ENCODE measurements at places on chromosomes 2 and 18.
A peak's percentile ranks its signal among the peaks of the same experiment; 100 is the strongest.

GRCh38 chr2:46887028-46887885, 28.3 kb downstream of the MCFD2 start:
- no peak for DNase-seq

- DNase-seq, result no peak
Measured at GRCh38 chr2:136325844-136326331, 207.9 kb upstream of the CXCR4 start.

DNA sequence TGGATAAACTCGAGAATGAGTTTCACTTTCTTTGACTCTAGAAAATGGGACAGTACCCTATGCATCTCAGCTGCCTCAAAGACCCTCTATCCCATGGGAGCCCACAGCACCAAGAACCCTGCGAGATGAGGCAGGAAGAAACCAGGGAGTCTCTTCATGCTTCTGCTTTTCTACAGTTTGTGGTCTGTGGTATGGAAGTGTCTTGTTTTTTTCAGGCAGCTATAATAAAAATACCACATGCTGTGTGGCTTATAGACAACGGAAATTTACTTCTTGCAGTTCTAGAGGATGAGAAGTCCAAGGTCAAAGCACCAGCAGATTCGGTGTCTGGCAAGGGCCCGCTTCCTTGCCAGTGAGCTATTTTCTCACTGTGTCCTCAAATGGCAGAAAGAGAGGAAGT, 257.9 kb downstream of the SUCLG1 start:
- DNase-seq, result no peak

- DNase-seq, result no peak
Measured at GRCh38 chr2:197786010-197786877, 1.1 kb upstream of the BOLL start.

- DNase-seq, result no peak
Measured at GRCh38 chr18:50836521-50836957, 16.7 kb upstream of the MRO start.

GRCh38 chr2:198905881-198906612, 551.7 kb downstream of the SATB2 start:
- no peak for DNase-seq

GRCh38 chr2:74481961-74482800, 617 bp downstream of the CCDC142 start:
- peak; percentile 53 for DNase-seq

DNA sequence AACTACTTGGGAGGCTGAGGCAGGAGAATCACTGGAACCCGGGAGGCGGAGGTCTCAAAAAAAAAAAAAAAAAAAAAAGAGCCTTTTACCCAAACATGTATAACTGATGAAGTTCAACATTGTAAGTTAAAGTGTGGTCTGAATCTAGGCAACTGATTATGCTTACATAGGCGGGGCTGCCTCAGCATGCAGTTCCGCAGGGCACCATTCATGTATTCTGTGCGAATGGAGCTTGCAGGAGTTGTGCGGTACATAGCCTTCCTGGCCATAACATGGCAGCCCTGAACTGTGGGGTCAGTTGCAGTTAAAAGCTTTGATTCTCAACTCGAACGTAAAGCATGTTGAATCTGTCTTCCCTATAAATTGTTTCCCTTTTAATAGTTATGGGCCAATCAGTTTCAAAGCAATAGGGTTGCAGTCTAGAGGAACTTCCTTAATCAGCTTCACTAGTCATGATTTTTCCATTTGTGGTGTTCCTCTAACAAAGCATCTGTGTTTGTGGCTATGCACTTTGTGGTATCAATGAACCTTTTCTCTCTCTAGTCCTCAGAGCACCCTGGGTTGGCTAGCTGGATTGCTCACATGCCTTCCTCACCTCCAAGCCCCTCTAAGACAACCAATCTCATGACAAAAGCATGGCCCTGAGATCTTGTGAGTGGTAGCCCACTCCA, 30.6 kb upstream of the CEP68 start:
- no peak for DNase-seq

DNA sequence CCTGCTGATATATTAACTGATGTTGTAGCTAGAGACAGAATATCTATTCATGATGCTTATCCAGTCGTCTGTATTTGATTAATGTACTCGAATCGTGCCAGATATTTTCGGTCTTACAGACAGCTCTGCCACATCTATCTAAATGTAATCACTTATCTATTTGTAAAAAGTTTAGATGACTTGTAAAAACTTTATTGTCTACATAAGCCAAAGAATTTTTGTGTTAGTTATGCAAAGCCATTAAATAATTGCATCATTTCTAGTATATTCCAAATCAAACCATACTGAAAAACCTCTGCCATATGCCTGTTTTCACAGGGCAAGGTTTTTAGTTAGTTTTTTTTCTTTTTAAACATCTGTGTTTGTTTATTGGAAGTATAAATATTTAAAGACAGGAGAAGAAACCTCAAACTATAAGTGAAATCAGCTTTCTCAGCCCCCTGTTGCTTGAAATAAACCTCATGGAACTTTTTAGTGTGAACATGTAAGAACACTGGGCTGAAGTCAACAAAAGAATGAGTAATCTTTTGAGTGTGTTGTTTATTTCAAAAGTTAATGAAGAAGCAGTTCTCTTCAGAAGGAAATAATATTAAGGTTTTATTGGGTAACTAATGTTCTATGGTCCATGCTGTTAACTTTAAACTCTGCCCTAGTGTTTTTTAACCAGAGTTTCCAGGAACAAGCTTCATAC, 657.6 kb upstream of the SYT4 start:
- no peak for DNase-seq

DNA sequence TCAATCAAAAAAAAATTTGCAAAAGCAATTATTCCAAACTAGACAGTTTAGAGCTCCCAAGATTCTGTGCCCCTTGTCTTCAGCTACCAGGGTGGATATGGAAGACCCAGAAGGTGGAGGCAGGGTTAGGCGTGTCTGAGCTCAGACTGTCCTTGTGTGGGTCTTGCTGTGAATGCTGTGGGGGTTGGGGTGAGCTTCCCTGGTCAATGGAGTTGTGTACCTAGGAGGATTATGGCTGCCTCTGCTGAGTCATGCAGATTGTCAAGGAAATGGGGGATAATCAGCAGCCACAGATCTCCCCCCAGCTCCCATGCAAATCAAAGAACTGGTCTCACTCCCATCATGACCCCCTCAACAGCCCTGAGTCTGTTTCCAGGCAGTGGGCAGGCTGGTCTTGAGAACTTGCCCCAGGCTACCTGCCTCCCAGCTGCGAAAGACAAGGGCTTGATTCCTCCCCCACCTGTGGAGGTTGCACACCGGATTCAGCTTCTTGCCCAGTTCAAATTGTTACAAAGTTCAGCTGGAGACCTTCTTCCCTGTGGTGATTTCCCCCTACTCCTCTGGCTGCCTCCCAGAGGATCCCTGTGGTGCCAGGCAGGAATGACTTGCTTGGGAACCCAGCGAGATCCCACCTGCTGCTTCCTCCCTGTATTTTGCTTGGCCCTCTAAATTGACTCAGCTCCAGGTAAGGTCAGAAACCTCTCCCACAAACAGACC, 77.0 kb downstream of the RAD51AP2 start:
- DNase-seq, result no peak

DNA sequence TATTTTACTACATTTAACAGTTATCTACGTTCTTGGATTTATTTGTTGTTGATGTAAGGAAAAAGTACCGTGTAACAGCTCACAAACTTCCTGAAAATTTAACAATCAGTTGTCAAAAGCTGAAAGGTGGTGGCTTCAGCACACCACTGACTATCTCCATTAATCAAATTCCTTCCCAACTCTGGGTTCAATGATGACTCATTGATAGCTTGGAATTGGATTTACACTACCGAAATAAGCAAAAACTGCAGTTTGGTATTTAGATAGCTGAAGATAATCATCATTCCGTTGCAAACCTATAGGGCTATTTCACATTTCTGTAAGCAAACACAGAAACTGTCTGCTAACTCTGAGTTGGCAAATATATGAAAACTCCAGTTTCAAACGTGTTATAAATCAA, 322.3 kb upstream of the TFPI start:
- no peak for DNase-seq

GRCh38 chr2:74421221-74421870, at the start of the genes C2orf81 and WDR54:
TSS of gene C2orf81 (minus strand) at chr2:74421619. CDS start at chr2:74421560, 59 bp downstream.
TSS of gene WDR54 (plus strand) at chr2:74421730. CDS start at chr2:74422154, 424 bp downstream.
- peak; percentile 90 for DNase-seq

Measured in NCI-H1105 treated with DMSO at 0.1 percent for 48 hours (cell line).